ENCODE measurements at places on chromosomes 6 and 20.

DNA sequence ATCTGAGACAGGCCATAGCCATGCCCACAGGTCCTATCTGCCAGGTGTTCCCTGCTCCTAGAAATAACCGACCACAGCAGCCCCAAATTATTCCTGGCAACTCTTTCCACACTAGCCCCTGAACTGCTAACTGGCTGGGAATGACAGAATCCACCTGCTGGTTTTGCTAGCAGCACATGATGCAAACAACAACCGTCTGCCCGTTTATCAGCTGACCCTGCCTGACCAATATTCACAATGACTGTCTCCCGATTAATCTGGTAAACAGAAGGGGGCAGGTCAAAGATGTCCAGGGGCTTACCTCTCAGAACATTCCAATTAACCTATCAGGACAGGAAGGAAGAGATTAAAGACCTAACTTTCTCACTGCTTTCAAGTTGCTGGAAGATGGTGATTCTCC lies 101.5 kb downstream of the NRSN1 start:
- no peak for DNase-seq

DNA sequence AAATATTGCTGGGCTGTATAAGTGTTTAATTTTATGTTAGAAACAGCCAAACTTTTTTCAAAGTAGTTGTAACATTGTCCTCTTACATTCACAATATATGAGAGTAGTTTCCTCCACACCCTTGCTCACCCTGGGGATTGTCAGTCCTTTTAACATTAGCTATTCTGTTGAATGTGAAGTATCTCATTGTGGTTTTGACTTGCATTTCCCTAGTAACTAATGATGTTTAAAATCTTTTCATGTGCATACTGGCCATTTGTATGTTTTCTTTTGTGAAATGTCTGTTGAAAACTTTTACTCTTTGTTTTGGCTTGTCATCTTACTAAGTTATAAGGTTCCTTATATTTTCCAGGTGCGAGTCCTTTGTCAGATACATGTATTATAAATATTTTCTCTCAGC lies 32.9 kb downstream of the TRIM38 start:
- no peak for DNase-seq

GRCh38 chr6:146795479-146796133 lies 196.8 kb downstream of the ADGB start:
- no peak for DNase-seq

DNA sequence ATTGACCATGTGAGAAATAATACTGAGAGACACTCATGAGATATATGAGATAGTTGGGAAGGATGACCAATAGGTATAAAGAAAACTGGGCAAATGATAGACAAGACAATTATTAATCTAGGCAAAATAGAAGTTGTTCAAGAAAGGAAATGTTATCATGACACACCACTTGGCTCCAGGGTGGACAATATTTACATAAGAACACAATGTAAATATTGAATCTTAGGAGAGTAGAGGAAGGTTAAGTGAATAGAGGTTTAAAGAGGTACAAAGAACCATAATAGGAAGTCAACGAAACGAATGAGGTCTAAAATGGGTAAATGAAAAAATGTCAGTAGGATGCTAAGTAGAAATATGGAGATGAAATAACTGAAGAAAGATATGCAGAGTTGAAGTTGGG lies 126.5 kb downstream of the MBOAT1 start:
- DNase-seq = no peak

DNA sequence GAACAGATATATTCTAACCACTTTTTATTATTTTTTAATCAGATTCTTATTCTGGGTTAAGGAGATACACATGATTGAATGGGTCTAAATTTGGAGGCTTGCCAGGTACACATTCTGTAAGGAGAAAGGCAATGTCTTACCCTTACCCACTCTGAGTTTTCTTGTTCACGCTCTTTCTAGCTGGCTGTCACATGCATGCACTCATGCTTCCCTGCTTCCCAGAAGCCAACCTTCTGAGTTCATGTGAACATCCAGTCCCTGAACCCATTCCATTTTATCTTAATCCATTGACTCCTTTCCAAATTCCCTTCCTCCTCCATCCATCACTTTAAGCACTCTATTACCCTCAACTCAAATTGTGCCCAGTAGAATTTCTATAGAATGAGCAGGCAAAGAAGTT lies 17.5 kb upstream of the MOCS1 start:
- no peak for DNase-seq

DNA sequence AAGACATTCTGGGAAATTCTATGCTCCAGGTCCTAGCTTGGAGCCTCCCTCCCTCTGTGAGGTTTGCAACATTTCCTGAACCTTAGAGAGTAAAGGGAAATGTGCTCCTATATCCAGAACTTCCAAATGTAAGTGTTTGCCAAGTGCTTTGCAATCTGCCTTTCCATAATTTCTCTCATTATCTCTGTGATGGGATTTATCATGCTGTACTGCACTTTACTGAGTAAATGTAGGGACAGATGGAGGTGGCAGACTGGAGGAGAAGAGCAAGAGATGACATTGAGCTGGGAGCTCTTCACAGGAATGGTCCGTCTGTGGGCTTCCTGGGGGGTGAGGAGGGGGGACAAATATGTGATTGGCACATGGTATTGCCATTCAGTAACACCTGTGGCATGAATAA lies 184.3 kb downstream of the SOX4 start:
- no peak for DNase-seq

DNA sequence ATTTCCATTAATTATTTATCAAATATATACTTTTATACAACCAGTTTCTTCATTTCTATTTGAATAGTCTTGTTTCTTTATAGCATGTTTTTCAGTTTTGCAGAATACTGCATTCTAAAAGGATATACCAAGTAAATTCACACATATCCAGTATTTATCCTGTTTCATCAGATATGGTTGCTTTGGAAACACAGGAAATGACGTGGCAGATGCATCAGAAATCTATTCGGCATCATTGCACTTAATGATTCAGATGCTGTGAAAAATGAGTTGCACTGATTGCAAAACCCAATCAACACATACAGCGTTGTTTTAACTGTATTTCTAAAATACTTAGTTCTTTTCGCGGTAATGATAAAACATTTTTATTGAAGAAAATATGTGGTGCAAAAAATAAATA lies 594.9 kb downstream of the CDH26 start:
- DNase-seq = no peak

GRCh38 chr6:139927742-139928305 lies 553.4 kb upstream of the CITED2 start:
- DNase-seq = no peak

DNA sequence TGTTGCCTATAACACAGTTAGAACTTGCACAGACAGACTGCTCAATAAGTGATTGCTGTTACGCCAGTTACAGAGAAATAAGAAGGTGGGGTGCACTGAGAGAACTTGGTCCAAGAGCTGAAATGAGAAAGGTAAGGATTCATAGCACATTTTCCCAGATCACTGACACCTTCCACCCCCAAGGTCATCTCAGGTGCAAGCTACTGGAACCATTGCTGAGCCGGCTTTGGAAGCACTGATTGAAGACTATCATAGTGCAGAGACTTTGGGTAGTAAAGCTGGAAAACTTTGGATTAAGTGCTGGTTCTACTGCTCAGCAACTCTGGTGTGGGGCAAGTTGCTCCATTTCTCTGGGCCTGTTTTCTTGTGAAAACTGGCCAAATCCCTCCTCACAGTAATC lies 38.1 kb downstream of the STK35 start:
- DNase-seq = no peak

- DNase-seq = no peak
These were observed 59.4 kb upstream of the KHDRBS2 start for GRCh38 chr6:62345446-62345845.

DNA sequence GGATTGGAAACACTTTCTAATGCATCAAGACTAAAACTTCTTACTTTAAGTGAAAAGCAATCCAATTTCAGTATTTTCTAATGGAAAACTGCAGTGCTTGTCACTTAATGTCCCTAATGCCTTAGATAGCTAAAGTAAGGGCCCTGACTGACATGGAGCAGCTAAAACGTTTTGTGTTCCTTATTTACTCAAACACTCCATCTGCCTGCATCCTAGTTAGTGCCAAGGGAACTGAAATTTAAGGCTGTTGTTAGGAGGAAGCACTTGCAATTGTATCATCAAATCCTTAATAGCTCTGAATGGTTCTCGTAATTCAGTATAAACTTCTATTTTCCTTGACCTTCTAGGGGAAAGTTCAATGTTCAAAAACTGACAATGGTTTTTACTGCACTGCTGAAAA lies 127.4 kb downstream of the GJA10 start:
- DNase-seq = no peak

- DNase-seq = no peak
These were observed 16.2 kb downstream of the BNIP5 start for GRCh38 chr6:36320475-36320874.

DNA sequence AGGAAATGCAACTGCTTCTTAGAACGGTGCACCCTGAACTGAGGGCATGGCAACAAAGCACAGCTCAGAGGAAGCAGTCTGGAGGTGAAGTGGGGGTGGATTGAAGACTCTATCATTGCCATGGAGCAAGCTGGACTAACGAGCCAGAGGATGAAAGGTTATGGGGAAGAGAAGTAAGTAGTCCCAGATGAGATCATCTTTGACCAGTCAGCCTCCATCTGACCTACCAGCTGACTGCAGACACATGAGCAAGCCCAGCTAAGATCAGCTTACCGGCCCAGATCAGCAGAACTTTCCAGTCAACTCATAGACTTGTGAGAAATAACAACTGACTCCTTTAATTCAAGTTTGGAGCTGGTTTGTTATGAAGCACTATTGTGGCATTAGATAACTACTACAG lies 9.1 kb upstream of the JAG1 start:
- no peak for DNase-seq

- DNase-seq = no peak
These were observed 338 bp downstream of the SRXN1 start for GRCh38 chr20:652615-653109.

DNA sequence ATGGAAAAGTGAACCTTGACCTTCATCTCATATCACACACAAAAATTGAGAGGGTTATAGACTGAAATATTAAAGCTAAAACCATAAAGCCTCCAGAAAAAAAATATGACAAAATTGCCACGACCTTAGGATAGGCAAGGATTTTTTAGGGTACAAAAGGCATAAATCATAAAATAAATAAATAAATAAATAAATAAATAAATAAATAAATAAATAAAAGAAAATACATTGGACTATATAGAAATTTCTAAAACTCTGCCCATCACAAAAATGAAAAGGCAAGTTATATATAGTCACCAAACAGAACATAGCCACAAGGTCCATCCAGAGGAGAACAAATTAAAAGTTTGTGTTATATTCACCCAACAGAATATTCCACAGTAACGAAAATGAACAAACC lies 108.6 kb downstream of the INSM1 start:
- DNase-seq = no peak

DNA sequence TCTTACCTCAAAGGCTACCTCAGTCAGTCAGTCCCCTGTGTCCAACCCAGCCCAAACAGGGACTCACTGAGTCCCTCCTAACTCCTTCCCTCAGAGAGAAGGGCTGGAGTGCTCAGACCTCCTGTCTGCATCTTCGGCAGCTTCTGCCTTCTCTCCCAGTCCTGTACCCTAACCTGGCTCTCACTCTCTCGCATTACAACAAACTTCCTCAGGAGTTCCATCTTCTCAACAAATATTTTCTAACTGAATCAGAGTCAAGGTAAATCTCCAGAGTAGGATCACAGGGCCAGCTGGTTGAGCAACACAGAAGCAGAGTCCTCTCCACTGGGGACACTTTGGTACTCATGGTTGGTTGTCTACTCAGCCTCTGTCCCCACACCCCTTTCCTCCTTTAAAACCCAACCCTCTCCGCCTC lies 92.3 kb downstream of the MRPL14 start:
- no peak for DNase-seq
